ENCODE measurements at places on chromosomes 13 and 19.
A peak's percentile ranks its signal among the peaks of the same experiment; 100 is the strongest.

- DNase-seq: no peak
Observed at GRCh38 chr19:1783874-1784273, 28.2 kb downstream of the ATP8B3 start.

GRCh38 chr19:574658-575526, 2.5 kb downstream of the BSG start:
- no peak for DNase-seq

DNA sequence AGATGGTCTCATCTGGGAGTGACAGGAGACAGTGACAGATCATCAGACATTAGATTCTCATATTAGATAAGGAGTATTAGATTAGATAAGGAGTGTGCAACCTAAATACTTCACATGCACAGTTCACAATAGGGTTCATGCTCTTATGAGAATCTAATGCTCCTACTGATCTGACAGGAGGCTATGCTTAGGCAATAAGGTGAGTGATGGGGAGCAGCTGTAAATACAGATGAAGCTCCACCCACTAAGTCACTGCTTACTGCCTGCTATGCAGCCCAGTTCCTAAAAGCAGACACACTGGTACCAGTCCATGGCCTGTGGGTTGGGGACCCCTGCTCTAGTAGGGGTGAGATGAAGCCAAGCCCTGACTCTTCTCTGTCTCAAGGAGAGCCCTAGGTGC, 10.0 kb upstream of the IGFL3 start:
- no peak for DNase-seq

- no peak for DNase-seq
Observed at GRCh38 chr13:48160606-48161278, 65.8 kb upstream of the MED4 start.

- no peak for DNase-seq
Observed at GRCh38 chr19:55451965-55452748, 9.1 kb upstream of the SHISA7 start.

DNA sequence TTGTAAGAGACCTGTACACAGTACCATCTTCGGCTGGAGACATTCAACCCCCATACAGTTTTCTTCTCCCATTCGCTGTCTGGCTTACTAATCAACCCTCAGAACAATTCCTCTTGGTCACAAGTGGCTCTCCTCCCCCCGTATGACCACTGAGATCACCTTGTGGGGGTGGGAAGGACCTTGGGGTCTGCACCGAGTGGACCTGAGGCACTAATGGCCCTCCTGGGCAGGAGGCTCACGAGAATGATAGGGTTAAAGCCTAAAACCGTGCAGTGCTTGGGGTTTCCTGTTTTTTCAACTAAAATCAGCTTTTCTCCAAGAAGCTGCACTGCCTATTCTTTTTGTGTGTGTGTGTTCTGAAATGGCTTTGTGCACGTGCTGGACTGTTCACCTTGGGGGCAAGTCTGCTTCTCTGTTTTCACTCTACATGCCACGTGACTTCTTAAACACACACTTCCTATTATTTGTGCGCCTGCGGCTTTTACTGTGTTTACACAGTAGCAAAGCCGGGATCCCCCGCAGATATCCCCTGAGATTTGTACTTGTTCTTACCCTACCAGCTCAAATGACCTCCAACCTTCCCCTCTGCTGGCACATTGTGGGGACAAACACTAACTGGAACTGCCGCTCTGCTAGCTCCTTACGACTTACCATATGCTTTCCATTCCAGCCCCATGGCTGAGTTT, 12.3 kb downstream of the RBM26 start:
- peak; percentile 88 for DNase-seq

GRCh38 chr13:93814658-93815057, 588.1 kb downstream of the GPC6 start:
- DNase-seq: no peak

DNA sequence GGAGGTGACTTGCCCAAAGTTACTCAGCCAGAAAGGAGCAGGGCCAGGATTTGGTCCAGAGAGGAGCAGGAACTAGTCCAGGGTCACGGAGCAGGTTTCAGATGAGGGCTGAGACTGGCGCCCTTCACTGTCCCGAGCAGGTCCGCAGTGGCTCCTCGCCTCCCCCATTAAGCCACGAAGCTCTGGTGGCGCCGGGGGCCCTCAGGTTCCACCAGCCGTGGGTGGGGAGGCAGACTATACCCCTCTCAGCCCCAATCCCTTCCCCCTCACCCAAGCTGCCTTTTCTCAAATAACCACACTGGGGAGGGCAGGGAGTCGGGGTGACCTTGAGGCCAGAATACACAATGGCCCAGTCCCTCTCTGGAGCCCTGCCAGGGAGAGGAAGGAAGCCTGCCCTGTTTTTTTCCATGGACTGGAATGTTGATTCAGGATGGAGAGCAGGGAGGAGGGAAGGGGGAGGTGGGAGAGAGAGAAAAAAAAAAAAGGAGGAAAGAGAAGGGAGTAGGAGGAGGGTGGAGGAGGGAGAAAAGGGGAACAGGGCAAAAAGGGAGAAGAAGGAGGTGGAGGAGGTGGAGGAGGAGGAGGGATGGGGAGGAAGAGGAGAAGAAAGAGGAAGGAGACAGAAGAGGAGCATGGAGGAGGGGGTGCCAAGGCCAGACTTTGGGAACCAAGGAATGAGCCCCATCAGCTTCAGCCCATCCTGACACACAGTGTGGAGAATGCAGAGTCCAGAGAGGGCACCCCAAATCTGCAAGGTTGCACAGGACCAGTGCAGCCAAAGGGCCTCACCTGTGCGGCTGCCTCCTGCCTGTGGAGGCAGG, 19.7 kb downstream of the CEACAM16 start:
- DNase-seq: no peak

DNA sequence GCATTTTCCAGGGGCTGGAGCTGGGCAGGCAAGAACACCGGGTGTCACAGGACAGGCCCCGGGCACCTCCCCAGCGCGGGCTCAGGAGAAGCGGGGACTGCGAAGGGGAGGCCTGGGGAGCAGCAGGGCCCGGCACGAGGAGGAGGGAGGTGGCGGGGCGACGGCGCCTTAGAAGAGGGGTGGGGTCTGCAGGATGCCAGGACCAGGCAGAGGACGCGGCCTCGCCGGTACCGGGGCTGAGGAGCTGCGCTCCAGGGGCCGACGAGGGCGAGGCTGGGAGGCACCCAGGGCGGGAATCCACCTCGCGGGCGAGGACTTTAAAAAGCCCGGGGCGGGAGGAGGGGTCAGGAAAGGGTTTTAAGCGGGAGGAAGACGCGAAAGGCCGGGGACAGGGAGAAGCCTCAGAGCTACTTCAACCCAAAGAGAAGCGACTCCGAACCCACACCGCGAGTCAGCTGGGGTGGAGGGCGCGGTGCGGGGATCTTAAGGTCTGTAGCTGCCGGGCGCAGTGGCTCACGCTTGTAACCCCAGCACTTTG, 665 bp downstream of the ZNF347 start:
- DNase-seq: no peak

GRCh38 chr13:21638319-21639282, 32.3 kb upstream of the FGF9 start:
- DNase-seq: no peak

DNA sequence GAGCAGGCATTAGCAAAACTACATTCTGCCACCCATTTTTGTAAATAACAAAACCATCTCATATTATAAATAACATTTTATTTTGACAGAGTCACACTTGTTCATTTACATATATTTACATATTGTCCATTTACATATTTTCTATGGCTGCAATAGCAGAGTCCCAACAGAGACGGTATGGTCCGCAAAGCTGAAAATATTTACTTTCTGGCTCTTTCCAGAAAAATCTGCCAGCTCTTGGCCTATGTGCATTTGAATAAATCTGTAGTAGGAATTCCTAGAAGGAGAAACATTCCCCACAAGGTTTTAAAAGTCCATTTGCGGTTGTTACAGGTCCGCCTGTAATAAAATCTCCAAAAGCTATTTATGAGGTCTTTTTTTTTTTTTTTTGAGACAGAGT, 5.7 kb upstream of the TSPAN16 start:
- DNase-seq: no peak

- DNase-seq: no peak
Observed at GRCh38 chr19:51129716-51130115, 5.0 kb downstream of the SIGLEC9 start.

DNA sequence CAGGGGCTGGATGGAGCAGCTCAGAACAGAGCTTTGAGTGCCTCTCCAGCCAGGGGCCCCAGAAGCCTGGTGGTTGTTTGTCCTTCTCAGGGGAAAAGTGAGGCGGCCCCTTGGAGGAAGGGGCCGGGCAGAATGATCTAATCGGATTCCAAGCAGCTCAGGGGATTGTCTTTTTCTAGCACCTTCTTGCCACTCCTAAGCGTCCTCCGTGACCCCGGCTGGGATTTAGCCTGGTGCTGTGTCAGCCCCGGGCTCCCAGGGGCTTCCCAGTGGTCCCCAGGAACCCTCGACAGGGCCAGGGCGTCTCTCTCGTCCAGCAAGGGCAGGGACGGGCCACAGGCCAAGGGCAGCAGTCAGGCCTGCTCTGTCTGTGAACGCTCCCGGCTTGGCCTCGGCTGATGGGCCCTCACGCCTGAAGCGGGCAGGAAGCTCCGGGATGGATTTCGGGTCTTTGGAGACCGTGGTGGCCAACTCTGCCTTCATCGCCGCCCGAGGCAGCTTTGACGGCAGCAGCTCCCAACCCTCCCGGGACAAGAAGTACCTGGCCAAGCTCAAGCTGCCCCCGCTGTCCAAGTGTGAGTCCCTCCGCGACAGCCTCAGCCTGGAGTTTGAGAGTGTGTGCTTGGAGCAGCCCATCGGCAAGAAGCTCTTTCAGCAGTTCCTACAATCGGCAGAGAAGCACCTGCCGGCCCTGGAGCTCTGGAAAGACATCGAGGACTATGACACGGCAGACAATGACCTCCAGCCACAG, at the start of gene GRK1:
GRK1 (plus strand) TSS at position 269 of the 751 bp plus-strand sequence; CDS start at position 437, 168 bp downstream.
- DNase-seq: no peak

- no peak for DNase-seq
Observed at GRCh38 chr13:77508959-77509620, 26.4 kb upstream of the SCEL start.

Measured in T47D (cell line).